ENCODE measurements at places on chromosomes 13 and 19.
A peak's percentile ranks its signal among the peaks of the same experiment; 100 is the strongest.

- DNase-seq: no peak
These were observed 6.3 kb downstream of the C19orf12 start for GRCh38 chr19:29708554-29709439.

DNA sequence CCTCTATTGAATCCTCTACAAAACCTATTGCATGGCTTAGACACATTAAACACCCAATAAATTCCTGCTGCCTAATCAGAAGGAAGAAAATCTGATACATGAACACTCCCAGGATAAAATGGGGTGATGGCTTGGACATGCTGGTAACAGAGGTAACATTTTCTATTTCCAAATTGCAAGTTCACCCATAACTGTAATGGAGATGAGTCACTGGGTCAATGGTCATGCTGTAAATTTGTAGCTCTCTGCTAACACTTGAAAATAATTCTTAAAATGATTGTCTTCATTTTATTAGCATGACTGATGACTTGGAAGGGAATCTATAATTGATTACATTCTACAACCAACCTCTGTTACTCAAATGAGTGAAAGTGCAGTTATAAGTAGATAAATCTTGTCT, 434.1 kb downstream of the FGF14 start:
- DNase-seq: no peak

GRCh38 chr13:41973247-41973741, 12.4 kb upstream of the VWA8 start:
- DNase-seq: peak; percentile 18

DNA sequence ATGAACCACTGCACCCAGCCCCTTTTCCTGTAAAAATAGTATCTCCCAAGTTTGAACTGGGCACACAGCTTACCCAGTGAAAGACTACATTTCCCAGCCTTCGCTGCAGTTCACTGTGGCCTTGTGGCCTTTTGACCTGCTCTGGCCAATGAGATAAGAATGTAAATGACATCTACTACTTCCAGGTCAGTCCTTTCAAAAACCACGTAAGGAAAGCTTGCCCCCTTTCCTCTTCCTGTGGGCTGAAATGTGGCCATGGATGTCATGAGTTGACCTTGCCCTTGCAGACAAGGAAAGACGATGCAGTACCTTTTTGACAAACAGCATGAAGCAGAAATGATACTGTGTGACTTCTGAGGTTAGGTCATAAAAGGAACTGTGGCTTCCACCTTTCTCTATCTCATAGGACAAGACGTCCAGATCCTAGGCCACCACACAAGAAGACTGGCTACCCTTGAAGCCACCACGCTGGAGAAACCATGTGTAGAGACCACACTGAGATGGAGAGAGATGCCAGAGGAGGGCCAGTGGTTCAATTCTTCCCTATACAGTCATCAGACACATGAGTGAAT, 19.9 kb downstream of the ACER1 start:
- no peak for DNase-seq

- DNase-seq: peak; percentile 99
These were observed at the start of gene ZNF433 for GRCh38 chr19:12035220-12036172. Gene ZNF433 (minus strand): TSS chr19:12035679. CDS start chr19:12035539, 140 bp downstream.

DNA sequence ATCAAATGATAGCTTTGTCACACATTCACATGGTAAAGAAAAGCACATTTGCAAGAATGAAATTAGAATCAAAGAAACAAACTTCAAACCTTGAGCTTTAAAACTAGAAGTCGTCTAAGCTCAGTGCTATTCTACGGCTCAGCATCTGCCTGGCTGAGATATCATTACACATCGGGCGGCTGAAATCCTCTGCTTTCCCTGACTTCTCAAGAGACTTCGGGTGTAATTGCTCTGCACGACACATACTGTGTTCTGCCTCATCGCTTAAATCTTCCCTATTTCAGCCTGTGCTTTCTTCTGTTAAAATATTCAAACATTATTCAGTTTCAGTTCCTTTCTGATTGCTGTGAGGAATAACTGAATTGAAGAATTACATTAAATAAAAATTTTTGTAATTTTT, 265.3 kb downstream of the NALCN start:
- peak; percentile 65 for DNase-seq

- DNase-seq: no peak
These were observed 73.6 kb downstream of the SIPA1L3 start for GRCh38 chr19:37980419-37981170.

- no peak for DNase-seq
These were observed 1.1 kb upstream of the FARP1 start for GRCh38 chr13:98141509-98142379.

- peak; percentile 75 for DNase-seq
These were observed 4.8 kb upstream of the UCHL3 start for GRCh38 chr13:75544681-75545330.

DNA sequence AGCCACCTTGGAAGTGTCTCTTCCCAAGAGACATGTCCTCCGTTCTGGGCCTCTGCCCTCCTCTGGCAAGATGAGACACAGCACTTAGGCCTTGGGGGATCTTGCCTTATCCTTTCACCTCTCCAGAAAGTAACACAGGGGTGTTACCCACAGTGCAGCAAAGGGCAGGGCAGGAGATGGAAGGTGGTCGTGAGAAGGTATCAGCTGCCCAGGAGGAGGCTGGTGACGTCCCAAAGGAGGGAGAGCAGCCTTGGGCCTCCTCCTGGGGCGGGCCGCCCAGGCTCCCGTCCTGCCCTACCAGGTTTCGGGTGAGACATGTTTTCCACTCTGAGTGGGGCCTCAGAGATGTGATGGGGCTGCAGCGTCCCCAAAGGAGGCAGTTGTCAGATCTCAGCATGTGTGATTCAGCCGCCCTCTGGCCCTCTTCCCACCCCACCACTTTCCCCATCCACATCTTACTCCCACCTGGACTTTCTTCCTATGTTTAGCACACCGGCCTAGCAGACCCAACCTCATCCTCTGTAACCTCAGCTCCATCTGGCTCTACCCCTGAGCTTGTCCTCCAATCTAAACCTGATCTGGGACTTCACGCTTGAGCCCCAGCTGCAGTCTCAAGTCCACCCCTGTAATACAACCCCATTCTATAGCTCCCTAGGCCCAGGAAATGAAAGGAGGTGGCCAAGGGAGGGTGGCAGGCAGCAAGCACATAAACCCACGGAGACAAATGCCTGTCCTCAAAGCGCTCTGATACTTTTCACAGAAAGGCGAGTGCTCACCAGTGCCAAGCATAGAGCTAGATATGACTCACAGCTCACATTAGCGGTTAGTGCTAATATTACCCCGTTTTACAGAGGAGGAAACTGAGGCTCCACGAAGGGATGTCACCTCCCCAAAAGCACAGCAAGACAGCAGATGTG, 9.3 kb downstream of the POU2F2 start:
- DNase-seq: no peak

DNA sequence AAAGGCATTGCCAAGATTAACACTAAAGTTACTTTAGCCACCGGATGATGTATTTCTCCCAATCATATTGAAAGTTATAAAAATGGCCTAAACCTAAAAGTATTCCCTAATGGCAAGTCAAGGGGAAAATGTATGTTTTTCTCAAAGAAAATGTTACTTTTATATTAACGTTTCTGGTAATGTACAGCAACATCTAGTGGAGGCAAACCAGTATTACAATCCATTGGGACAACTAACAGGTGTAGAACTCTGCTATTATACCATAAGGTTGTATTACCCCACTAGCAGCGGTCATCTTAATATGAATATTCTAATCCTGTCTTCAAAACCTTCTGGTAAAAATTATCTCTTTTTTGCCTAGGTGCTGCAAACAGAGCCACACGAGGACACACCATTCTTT, 69.2 kb downstream of the ZNF100 start:
- no peak for DNase-seq

DNA sequence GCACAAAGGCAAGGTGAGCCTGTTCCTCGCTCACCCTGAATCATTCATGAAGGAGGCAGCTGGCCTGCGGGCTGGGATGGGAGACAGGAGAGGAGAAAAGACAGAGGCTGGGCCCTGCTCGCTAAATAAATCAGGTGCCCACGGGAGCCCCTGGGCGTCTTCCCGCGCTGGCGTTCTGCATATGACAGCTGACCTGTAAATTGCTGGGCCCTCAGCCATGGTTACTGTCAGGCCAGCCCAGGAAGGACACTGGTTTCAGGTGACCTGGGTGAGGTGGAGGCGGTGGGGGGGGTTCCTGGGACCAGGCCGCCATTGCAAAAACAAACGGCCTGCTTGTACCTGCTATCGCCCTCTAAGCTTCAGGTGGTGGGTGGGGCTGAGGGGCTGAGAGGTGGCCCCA, 3.4 kb upstream of the PTBP1 start:
- DNase-seq: no peak

DNA sequence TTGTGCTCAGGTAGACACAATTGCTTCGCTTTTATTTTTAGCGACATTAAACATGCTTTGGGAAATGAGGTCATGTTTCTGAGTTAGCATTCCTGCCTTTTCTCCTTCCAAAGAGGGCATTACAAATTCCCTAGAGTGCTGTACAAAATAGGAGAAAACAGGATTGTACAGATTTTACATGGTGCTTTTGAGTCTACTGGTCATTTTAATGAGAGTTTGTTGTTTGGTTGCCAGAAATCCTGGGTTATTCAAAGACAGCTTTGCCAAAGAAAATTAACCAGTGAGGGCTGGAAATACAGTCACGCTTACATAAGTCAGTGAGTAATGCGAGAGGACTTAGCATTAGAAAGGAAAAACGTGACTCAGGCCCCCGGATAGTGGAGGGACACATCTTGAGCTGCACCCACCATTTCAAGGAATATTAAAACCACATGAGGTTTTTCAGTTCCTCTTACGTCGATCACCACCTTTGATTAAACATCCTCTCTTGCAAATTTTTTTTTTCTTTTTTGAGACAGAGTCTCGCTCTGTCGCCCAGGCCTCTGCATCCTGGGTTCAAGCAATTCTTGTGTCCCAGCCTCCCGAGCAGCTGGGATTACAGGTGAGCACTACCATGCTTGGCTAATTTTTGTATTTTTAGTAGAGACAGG, 55.4 kb downstream of the SACS start:
- peak; percentile 91 for DNase-seq

DNA sequence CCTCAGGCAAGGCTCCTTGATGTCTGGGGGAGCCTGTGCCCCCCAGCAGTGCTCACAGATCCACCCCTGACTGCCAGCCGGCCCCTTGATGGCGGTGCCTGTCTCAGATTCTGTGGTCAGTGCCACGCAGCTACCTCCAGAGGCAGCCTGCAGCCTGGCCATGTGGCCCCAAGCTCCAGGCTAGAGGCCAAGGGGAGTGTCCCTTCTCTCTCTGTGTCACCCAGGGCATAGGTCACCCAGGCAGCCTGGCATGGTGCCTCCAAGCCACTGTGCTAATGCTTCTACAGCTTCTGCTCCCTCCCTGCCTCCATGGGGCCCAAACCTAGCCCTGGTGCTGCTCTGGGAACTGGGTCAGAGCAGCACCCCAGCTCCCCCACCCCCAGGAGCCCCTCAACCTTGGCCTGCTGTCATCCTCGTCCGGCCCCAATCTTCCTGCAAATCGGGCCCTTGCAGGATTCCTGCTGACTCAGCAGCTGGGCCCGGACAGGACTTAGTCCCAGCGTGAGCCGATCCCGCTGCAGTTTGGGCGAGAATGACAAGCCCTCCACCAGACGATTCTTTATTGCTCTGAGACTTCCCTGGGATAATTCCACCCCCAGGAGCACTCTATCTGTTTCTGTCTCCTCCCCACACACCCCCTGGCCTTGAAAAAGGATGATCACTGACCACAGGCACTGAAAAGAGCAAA, 2.8 kb upstream of the ARL11 start:
- peak; percentile 36 for DNase-seq

DNA sequence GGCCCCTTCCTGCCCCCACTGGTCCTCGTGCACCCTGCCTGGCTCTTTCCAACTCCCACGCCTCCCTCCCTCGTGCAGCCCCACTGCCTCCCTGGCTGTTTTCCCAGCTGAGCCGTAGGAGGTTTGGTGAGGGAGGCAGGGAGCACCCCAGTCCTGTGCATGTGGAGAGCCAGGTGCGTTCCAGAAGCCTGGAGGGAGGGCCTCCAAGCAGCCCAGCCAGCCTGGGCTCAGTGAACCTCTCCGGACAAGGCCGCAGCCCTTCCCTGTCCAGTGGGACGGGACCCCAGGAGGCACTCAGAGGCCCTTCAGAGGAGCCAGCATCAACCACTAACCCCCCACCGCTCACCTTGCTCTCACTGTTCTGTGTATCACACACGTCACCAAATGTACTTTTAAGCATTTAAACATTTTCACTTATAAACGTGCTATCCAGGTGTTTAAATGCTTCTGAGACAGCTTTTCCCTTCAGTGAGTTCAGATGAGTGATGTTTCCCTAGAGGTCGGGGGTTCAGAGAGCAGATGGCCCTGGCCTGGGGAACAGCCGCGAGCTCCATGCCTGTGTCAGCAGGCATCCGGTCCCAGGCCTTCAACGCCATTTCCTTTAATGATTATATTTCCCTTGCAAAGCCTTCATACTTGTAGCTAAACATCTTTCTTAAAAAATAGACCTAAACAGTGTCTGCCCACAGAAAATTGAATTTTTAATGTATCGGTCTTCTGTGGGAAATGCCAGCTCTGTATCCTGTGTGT, 122.6 kb downstream of the ATP11A start:
- no peak for DNase-seq

DNA sequence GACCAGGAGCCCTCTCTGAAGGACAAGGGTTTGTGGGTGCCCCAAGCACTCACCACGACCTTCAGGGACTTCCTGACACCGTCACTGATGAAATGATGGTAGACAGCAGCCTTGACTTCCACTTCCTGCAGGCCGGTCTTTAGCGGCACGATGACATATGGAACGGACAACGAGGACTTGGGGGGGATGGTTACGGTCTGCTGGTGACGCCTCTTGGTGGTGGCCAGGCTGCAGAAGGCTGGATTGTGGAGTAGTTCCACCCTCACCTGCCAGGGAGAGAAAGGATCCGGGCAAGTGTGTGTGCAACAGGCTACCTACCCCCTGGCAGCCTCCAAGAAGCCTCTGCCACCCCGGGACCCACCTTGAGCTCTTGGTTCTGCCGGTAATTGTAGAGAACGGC, 23.2 kb downstream of the C3 start:
- DNase-seq: no peak

- DNase-seq: no peak
These were observed 15.0 kb downstream of the PLIN4 start for GRCh38 chr19:4503132-4503824.

GRCh38 chr19:42191855-42192254, 25.6 kb downstream of the DEDD2 start:
- peak; percentile 37 for DNase-seq

DNA sequence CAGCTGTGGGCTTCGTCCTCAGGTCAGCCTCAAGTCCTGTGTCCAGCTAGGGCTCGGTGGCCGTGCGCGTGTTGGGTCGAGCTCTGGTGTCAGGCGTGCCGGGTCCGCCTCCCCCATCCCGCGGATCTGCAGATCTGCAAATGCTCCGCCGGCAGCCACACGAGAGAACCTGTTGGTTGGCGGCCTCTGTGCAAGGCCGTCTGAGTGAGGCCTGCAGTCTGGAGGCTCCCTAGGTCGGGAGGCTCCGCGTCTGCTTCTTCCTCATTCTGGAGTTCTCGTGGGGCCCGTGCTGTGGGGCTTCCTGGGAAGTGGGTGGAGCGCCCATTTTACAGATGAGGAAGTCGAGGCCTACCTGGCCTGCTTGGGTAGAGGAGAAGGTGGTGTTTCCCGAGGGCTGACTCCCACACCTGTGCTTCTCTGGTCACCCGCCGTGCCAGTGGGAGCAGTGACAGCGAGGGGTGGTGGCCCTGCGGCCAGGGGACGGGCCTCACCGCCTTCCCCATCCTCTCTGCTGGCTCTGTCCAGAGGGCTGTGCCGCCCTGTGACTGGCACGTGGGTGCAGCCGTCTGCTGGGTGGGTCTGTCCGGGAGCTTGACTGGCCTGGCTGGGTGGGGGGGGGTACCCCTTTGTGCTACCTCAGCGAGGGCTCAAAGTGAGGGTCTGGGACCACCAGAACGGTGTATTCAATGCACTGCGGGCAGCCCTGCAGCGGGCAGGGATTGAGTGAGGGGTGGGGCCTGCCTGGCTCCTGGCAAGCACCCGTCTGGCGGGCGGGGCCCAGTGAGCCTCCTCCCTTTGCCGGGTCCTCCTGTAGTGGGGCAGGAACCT, 3.3 kb downstream of the CSNK1G2 start:
- no peak for DNase-seq

Measured in AG20443 (cell line).